ENCODE measurements at places on chromosomes 13 and 19.

GRCh38 chr19:39363901-39364457, 21.8 kb downstream of the SAMD4B start:
- no peak for DNase-seq

- no peak for DNase-seq
These were observed 466.7 kb downstream of the TSHZ3 start for GRCh38 chr19:30882411-30883005.

DNA sequence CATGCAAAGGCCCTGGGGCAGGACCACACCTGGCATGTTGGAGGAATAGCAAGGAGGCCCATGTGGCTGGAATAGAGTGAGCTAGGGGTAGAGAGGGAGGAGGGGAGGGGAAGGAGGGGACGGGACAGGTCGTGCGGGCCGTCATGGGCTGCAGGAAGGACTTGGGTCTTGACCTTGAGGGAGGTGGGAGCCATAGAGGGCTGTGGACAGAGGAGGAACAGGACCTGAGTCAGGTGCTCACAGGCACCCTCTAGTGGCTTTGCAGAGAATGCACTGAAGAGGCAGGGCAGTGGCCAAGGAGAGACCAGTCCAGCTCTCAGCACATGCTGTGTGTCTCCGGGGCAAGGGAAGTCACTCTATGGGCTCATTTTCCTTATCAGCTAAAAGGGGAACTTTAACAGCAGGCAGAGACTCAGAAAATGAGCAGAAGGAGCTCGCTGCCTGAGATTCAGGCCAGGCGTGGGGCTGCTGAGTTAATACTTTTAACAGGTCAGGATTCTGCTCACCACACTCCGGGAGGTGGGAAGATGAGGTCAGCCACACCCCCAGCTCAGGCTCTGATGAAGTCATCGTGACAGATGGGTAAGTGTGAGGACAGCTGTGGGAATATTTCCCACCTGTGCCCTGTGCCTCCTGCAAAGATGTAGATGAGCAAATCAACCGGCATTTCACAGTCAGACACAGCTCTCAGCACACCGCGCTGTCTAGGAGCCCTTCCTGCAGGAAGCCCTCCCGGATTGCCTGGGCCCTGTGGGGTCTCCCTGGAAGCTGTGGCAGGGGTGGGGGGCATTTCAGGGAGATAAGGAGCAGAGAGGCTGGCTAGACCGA, 6.0 kb upstream of the TNFAIP8L1 start:
- peak; percentile 51 for DNase-seq

- DNase-seq = no peak
These were observed 471.0 kb downstream of the TBC1D4 start for GRCh38 chr13:75010941-75011340.

- DNase-seq = no peak
These were observed 33.9 kb upstream of the CCNE1 start for GRCh38 chr19:29777781-29778309.

DNA sequence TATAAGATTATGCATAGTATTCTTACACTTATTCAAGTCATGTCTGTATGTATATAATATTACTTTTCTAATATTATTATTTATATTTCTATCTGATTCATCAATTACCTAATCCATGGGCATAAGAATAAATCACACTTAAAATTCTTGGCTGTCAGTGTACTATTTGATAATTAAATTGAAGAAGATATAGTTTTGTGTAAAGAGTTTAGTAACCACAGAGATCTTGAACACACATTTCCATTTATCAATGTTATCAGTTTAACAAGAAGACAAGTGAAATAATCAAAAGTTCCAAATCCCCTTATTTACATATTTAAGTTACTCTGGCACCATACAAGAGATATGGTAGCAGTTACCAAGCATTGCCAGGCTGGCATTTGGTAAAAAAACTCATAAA, 244.5 kb downstream of the OXGR1 start:
- no peak for DNase-seq

GRCh38 chr13:107373551-107373950, 805.6 kb upstream of the ARGLU1 start:
- DNase-seq = no peak

- no peak for DNase-seq
These were observed 711.5 kb downstream of the PCDH17 start for GRCh38 chr13:58343076-58343475.

DNA sequence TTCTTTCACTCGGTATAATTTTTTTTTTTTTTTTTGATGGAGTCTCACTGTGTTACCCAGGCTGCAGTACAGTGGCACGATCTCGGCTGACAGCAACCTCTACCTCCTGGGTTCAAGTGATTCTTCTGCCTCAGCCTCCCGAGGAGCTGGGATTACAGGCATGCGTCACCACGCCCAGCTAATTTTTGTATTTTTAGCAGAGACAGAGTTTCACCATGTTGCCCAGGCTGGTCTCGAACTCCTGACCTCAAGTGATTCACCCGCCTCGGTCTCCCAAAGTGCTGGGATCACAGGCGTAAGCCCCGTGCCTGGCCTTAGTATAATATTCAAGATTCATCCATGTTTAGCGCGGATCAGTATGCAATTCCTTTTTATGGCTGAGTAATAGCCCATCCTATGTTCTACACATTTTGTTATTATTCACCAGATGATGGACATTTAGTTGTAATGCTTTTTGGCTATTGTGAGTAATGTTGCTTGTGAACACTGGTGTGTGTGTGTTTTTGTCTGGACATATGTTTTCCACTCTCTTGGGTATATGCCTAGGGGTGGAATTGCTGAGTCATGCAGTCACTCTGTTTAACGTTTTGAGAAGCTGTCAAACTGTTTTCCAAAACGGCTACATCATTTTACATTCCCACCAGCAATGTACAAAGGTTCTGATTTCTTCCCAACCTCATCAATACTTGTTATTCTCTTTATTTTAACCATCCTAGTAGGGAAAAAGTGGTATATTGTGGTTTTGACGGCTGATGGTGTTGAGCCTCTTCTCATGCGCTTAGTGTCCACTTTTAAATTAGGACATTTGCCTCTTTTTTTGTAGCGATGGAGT, 22.9 kb downstream of the PLEKHF1 start:
- no peak for DNase-seq

- DNase-seq = peak; percentile 3
These were observed 84.3 kb downstream of the NUFIP1 start for GRCh38 chr13:44904967-44905366.

- DNase-seq = no peak
These were observed 211.2 kb upstream of the EDNRB start for GRCh38 chr13:78129823-78130222.

- DNase-seq = peak; percentile 41
These were observed 49.8 kb upstream of the GTF3A start for GRCh38 chr13:27374650-27375049.

DNA sequence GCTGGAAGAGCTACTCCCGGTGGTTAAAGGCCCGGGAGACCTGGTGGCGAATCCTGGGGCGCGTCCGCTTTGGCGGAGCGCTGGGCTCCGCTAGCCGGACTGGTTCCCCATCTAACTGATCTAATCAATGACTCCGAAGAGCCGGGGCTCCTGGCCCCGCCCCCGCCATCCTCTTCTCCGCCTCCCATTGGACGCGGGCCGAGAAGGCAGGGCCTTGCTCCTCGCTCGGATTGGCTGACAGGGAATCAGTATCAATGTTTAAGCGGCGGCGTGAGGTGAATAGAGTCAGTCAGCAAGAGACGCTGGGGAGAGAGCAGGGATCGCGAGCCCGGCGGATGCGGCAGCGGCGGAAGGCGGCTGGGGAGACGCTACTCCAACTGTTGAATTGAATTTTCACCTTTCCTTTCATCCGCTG, 1.7 kb upstream of the PCDH17 start:
- peak; percentile 86 for DNase-seq

- no peak for DNase-seq
These were observed 479.1 kb upstream of the MIR17HG start for GRCh38 chr13:90868321-90868920.

DNA sequence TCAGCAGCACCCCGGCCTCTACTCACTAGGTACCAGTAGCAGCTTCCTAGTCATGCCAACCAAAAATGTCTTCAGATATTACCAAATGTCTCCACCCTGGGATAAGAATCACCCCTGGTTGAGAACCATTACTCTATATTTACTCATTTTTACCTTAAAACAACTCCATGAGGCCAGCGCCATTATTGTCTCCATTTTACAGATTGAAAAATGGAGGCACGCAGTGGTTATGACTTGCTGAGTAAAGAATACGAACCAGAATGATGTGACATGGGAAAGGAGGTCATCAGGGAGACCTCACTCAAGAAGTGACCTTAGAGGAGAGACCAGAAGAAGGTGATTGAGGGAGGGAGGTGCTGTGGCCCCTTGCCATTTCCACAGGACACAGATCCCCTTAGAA, 2.2 kb downstream of the CEACAM19 start:
- no peak for DNase-seq

DNA sequence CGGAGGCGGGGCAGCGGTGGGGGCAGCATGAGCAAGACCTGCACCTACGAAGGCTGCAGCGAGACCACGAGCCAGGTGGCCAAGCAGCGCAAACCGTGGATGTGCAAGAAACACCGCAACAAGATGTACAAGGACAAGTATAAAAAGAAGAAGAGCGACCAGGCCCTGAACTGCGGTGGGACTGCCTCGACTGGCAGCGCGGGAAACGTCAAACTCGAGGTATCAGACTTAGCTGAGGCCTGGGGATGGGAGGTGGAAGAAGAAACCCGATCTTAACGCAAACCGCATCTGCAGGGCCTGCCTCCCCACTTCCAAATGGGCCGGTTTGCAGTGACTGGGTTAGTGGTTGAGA, 693 bp downstream of the RFXAP start:
- DNase-seq = no peak

GRCh38 chr13:19927117-19927748, 31.3 kb upstream of the ZMYM2 start:
- no peak for DNase-seq

- DNase-seq = no peak
These were observed 99.9 kb upstream of the FAM216B start for GRCh38 chr13:42681326-42682100.

DNA sequence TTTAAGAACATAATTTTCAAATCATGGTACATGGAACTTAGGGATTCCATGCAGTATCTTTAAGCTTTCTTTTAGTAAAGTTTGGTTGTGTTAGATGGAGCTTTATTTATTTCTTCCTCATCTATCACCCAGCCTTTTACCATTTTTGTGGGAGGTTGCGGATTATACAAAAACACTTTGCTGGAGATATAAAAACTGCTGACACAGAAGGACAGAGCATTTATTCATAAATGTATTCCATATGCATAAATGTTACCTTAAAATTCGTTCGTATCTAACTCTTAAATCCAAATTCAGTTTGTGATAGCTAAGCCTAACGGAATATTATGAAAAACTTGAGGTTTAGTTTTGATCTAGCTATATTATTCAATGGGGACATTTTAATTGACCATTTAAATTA, 143.3 kb downstream of the TDRD3 start:
- DNase-seq = no peak

- no peak for DNase-seq
These were observed 48.7 kb upstream of the GAS6 start for GRCh38 chr13:113912596-113912995.

GRCh38 chr19:28012361-28012760, 1200.6 kb downstream of the UQCRFS1 start:
- no peak for DNase-seq

DNA sequence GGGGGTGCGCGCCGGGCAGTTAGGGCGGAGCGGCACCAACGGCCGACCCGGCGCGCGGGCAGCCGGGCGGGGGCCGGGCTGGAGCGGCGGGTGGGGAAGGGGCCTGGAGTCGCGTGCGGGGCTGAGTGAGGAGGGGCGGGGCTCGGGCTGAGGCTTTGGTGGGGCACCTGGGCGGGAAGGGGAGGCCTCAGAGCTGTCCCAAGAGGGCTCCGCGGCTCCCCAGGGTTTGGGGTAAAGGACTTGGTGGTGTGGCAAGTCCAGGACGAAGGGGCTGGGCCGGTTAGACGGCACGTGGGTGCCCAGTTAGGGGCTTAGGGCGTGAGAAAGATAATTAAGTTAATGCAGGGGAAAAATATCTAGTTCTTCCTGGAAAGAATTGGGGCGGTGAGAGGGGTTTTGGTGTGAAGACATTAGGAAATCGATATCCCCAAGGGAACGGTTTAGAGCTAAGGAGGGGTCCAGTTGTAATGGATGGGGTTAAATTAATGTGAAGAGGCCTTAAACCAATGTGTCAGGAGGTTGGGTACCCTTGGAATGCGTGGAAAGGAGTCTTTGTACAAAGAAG, 496 bp downstream of the ZNF574 start:
- no peak for DNase-seq

DNA sequence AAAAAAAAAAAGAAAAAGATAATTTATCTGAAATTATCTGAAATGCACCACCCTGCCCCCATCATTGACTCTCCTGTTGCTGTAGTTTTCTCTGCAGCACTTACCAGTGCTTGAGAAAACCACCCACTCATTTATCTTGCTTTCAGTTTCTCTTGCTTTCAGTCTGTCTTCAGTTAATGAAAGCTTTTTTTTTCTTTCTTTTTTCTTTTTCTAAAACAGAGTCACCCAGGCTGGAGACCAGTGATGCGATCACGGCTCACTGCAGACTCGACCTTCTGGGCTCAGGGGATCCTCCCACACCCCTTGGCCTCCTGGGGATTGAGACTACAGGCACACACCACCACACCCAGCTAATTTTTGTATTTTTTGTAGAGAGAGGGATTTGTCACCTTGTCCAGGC, 4.3 kb upstream of the ACP5 start:
- no peak for DNase-seq

DNA sequence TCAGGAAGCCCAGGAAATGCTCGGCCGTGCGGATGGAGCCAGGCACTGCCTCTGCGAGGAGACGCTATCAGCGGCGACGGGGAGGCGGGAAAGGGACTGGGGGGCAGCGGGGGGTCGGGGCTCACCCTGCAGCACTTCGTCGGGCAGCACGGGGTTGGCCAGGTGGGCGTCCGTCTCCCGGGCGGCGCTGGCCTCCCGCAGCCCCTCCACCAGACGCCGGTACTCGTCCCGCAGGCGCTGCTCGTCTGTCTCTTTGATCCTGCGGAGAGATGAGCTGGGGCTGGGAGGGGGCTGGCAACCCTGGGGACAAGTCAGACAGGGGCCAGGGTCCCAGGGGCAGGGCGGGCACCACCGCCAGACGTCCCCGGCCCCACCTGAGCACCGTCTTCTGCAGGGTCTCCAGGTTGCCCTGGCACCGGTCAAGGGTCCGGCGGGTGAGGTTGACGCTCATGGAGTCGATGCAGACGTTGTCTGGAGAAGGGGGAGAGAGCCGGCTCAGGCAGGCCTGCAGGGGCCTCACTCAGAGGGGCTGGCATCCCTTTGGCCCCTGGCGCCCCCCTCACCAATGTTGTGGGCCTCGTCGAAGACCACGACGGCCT, 6.4 kb downstream of the ERCC2 start:
- DNase-seq = no peak

DNA sequence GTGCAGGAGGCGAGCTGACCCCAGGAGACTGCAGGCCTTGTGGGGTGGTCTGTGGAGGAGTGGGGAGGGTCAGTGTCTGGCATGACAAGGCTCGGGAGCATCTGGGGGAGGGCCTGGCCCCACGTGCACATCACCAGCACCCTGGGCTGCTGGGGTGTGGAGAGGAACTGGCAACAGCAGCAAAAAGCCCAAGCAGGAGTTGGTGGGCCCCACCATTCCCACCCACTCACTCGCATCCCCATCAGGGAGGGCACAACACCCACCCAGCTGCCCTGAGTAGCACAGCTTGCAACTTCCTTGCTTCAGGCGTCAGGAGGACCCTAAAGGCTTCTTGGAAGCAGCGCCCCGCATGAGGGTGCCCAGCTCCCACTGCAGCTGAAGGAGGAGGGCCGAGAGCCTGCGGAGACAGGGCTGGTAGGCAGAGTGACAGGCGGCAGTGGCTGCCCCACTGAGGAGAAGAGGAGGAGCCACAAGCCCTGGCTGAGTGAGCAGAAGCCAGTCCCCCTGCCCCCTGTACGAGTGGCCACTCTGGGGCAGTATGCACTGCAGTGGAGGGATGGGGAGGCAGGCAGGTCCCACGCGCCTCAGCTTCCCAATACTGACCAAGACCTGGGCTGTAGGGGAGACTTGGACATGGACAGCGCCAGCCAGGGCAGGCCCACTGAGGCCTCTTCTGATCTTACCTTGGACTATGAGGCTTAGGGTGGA, 26.5 kb downstream of the ELL start:
- no peak for DNase-seq
